ENCODE measurements at places on chromosomes 13 and 19.
A peak's percentile ranks its signal among the peaks of the same experiment; 100 is the strongest.

DNA sequence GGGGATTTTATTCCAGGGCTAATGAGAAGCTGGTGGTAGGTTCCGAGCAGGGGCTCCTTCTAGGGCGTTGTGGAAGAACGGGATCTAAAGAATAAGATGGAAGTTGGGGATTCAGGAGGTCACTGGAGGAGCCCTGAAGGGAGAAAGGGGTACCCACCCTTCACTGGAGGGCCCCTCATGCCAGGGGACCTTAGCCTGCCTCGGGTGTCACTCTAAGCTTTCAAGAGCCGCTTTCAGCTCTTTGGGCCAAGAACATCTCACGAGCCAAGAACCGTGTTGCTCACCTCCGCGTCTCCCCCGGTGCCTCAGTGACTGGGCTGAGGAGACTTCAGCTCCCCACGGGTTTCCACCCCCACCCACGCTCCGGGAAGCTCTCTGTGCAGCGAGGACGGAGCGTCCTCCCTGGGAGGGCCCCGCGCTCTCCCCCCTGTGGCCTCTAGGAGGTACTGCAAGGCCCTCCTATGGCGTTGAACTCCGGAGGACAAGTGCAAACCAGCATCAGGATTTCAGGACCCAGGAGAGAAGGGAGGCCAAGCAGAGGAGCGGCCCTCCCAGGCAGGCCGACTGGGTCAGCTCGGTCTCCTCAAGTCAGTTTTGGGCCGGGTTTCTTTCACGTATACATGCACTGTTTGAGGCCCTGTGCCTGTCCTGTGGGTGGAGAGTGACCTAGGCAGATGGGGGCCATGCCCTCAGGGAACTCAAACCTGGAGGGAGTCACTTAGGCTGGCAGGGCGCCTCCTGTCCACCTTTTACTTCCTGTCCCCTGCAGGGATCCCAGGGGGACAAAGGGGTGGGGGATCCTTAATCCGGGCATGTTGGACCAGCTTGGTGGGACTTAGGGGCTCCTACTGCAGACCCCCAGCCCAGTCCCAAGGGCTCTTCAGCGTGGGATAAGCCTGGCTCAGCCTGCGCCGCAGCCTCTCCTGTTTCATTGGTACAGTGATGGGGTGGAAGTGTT is 5.1 kb upstream of the KRTDAP start:
- DNase-seq, result peak; percentile 57

- DNase-seq, result no peak
Measured at GRCh38 chr13:24149246-24150032, 11.1 kb upstream of the SPATA13 start.

- DNase-seq, result no peak
Measured at GRCh38 chr19:18699403-18700054, 16.0 kb downstream of the CRTC1 start.

DNA sequence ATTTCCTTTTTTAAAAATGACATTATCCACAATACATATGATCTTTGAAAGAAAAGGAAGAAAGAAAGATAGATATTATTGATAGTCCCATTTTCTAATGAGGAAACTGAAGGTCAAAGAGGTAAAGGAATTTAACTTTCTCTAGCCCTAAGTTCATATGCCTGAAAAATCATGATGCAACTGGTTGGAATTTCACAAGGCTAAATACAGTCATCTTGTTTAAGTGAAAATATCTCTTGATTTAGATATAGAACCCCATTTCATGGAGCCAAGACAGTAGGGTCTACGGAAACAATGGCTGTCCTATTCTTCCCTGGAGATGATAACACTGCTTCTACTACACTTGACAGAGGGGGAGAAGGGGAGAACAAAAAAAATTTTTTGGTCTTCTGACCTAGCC is 366.2 kb downstream of the DNAJC15 start:
- DNase-seq, result peak; percentile 47

DNA sequence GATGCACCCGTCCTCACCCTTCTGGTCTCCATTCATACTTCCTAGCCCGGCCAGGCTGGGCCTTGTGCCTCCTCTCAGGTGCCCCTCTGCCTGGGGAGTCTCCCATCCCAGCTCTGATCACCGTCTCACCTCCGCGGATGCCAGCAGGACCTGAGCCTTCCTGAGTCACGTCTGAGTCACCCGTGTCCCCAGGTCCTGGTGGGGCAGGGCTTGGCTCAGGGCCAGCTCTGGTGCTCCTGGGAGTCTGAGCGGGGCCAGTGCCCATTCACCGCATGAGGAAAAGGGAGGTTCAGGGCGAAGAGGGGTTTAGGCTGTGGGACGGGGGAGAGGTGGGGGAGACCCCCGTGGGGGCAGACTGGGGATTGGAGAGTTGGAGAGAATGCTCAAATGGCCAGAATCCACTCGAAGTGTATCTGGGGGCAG is 593 bp downstream of the ATP8B3 start:
- DNase-seq, result peak; percentile 46

- DNase-seq, result peak; percentile 5
Measured at GRCh38 chr13:58960888-58961287, 1202.8 kb downstream of the DIAPH3 start.

GRCh38 chr13:23392925-23393645 is 40.4 kb downstream of the SACS start:
- DNase-seq, result no peak

DNA sequence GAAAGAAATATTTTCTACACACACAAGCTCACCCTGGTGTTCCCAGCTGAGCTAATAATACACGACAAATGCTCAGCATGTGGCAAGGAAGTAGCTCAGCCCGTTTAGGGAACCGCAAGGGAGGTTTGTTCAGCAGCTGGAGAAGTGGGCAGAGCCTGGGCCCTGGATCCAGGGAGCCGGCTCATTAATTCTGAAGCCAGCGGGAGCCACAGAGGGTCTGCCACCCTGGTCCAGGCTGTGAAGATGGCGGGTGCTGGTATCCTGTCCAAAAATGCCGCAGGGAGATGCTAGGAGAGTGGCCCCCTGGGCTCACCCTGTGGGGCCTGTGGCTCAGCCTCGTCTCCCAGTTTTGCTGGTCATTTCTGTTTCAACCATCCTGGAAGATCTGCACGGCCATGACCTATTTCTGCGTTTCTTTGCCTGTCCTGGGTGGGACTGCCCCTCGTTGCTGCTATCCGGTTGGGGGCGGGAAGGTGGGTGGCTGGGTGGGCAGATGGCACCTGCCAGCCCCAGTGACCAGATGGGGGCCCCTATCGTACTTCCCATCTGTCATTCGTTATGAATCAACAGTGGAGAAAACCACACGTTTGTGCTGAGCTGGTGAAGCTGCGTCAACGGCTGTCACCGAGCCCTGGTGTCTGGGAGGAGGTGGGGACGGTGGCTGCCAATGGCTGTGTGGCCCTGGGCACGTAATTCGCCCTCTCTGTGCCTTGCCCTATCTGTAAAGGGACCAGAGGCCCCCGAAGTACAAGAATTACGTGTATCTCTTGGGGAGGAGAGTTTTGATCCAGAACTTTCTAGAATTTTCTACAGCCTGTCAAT is 2.7 kb upstream of the GNA15 start:
- peak; percentile 41 for DNase-seq

- no peak for DNase-seq
Measured at GRCh38 chr19:35665604-35666003, 713 bp upstream of the UPK1A start.
